T-helper 2 cell (primary cell): ENCODE measurements at places on chromosomes 1 and 21.

GRCh38 chr21:39006571-39007311 lies 176.5 kb downstream of the PSMG1 start:
- DNase-seq: no peak

GRCh38 chr1:10936998-10937901 lies 75.2 kb upstream of the TARDBP start:
- no peak for DNase-seq

DNA sequence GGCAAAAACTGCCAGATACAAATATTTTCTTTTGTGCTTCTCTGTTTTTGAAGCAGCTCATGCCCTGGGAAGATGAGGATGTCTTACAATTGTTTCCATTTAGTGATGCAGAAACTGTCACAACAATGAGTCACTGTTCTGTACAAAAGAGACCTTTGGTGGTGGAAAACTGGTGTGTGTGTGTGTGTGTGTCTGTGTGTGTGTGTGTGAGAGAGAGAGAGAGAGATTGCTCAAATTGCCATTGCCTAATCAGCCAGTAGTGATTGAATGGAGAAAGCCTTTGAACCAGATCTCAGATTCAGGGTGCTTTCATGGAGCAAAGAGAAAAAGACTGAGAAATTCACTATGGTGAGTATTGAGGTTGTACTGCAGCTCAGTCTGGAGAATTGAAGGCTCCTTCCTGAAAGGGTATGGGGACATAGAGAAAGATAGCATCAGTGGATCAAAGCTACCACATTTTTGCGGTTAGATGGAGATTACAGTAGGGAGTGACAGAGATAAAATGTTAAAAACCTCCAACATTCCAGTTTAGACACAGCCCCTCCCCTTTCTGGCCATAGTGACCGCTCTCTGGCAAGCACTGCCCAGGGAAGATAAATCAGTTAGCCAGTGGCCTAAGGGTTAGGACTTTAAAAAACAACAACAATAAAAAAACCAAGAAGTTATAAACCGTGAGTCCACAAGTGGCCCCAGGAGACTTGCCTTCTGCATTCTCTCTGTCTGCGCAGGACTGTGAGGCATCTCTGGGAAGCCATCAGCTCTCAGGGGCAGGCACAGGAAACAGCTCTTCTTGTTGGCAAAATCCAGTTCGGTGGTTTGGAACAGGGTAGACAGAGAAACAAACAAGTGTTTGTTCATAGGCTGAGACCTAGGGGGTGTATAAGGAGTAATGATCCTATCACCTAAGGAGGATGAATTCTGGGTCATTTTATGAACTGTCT lies 406.5 kb downstream of the DUSP10 start:
- DNase-seq: no peak

DNA sequence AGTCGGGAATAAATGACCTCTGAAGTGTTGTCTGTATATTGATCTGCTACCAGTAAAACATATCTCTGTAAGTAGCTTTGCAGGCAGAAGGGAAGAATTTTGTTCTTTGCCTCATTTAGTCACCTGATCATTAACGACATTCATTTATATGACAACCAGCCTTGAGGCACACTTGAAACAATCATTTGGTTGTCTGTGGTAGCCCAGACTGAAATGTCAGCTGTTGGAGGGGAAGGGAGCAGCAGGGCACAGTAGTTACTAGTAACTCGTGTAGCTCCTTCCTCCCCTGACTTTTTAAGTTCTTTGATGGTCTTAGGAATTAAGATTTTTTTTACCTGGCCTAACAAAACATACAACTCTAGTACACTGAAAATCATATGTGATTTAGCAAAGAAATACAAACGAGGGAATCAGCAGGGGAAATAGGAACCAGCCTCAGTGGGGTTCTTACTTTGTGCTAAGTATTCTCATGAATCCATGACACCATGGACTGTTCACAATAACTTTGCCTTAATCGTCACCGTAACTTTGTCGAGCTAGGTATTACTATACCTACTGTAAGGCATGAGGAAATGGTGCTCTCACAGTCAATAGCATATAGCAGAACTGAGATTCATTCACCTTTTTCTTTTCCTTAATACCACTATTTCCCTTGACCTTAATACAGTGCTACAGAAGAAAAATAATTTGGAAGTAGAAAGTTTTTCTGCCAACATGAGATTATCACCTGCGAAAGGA lies 6.4 kb downstream of the IL12RB2 start:
- DNase-seq: no peak

- DNase-seq: no peak
These were observed 184.4 kb downstream of the USH2A start for GRCh38 chr1:216238844-216239243.

GRCh38 chr1:221166559-221167318 lies 287.5 kb downstream of the HLX start:
- DNase-seq: peak; percentile 39

GRCh38 chr1:91827087-91827458 lies 58.9 kb downstream of the TGFBR3 start:
- DNase-seq: no peak

DNA sequence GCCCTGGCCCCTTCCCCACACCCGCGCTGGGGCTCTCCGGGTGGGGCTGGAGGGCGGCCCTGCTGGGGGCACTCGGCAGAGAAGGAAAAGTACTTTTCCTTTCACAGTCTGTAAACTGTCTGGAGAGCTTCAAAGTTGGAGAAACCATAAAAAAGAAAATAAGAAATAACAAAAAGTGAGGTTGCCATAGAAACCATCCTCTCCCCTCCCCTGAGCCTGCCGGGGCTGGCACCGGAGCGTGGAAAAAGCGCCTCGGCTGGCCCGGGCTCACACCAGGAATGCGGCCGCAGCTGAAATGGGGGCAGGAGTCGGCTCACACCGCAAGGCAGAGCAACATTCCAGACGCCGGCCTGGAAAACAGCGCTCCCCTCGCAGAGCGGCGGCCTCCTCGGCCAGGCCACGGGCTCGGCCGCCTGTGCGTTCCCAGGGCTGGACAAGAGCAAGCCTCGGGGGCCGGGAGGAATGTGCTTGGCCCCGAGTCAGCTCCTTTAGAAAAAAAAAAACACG lies 69.2 kb downstream of the MORN1 start:
- DNase-seq: no peak

DNA sequence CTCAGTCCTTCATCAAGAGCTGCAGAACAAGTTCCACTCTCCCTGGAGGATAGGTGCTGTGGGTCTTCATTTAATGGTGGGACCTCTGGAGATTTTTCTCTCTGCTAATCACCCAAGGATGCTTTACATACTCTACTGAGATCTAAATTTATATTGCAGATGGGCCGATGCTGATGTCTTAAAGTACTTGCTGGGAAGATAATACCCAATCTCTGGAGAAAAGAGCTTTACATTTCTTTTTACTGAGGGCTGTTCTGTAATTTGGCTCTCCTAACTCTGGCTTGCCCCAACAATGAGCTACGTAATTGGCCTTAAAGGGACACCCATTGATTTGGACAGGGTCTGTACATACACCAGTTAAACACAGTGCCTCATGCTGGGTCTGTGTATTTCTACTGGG lies 86.9 kb downstream of the ST6GALNAC3 start:
- no peak for DNase-seq

GRCh38 chr1:208027861-208028260 lies 116.9 kb upstream of the CD34 start:
- DNase-seq: no peak

DNA sequence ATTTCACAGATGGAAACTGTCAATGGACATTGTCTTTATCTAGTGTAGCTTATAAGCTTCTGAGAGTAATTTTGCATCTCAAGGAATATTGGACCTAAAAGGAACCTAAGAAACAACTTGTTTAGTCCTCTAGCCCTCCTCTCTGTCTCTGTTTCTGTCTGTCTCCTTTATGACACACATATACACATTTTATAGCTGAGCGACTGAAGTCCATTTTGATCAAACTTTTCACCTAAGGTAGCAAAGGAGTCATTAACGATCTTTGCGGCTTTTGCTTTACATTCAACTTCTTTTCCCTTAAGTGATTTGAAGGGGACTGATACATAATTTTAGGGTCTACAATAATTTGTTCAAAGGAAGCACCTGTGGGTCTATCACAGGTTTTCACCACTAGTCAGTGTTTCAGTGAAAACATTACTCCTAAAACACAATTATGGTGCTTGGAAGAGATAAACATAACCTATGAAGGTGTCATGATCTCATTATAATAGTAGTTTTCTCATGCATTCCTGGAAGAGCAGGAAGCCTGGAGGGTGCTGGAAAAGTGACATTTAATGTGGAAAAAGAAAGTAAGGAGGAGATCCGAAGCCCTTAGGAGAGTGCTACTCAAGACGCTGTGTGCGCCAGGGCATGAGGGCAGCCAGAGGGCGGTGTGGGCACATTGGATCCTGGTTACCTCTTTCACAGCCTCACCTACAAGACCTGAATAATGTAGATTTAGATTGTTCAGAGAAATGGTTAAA lies 248.6 kb downstream of the DNM3 start:
- peak; percentile 26 for DNase-seq

DNA sequence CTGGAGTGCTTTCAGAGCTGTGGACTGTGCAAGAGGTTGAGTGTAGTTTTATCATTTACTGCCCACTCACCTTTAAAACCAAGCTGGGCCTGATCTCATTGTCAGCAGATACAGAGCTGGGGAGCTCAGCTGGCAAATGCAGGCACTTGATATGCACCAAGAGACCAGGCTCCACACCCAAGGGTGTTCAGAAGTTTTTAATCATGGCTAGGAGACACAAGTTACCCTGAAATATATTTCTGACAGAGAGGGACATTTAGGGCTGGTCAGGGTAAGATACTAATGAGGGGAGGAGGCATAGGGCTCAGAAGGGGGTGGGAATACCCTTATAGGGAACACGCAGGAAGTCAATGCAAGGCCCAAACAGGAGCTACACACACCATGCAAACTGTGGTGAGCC lies 153.7 kb downstream of the ELAVL4 start:
- no peak for DNase-seq

GRCh38 chr1:248009681-248010080 lies 3.8 kb upstream of the OR2L5 start:
- DNase-seq: no peak

- no peak for DNase-seq
These were observed 38.3 kb upstream of the MAP10 start for GRCh38 chr1:232766904-232767303.

DNA sequence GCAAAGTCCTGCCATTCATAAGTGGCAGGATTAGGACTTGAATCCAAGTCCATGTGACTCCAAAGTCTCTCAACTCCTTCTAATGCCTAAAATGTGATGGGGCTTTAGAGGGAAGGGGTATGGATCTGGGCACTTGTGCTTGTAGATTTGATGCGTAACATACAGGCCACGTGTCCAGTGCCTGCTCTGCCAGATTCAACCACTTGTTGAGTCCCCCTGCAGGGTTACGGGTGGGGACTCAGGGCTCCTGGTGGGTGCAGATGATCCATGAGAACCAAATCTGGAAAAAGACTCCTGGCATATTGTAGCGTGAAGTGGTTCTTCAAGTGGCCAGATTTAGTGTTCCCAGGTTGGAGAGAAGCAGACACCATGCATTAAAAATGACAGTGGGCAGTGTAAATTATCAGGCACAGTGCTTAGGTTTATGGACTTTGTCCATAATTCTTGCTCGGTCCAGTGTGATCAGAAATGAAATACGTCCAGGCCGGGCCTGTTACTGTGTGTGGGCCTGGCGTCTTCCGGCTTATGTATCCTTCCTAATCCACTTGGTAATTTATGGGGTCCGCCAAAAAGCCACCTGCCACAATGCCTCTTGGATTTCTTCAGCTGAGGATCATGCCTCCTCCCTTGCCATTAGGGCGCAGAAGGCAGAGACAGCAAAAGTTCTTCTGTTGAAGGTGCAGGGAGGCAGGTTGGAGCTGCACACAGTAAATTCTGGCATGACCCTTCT lies 51.2 kb upstream of the LRP8 start:
- DNase-seq: no peak

GRCh38 chr1:230215031-230215430 lies 148.0 kb downstream of the GALNT2 start:
- DNase-seq: no peak

- no peak for DNase-seq
These were observed 568.8 kb downstream of the LMO4 start for GRCh38 chr1:87897481-87897880.

GRCh38 chr1:24322470-24323177 lies 3.5 kb downstream of the GRHL3 start:
- no peak for DNase-seq

DNA sequence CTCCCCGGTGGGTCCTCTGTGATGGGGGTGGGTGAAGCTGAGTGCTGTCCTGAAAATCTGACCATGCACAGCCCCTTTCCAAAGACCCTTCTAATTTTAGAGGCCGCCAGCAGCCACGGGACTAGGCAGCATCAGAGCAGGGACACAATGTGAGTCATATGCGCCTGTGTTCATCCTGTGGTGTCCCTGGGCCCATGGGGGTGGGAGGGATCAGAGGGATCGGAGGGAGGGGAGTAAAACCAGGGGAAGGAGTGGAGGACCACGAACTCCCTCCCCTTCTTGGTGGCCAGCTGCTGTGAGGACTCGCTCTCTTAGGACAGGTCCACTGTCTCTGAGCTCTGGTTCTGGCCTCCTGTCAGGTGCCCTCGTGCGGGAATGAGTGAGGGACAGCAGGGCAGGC lies 61.5 kb downstream of the ADARB1 start:
- no peak for DNase-seq

DNA sequence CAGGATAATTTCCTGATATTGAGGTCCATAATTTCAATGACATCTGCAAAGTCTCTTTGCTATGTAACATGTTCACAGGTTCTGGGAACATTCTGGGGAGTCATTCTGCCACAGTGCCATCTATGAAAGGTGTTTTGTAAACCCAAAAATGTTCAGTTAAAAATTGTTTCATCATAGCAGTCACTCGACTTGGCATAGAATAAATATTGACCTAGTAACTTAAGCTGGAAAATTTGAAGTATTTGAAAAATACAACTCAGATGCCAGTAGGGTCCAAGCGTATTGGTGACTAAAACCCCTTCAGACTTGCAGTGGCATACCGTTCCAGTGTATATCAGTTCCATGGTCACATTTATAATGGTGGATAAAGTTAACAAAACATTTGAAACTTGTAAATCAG lies 6.8 kb downstream of the DESI2 start:
- DNase-seq: no peak

GRCh38 chr1:180611016-180611930 lies 20.5 kb upstream of the XPR1 start:
- DNase-seq: no peak

DNA sequence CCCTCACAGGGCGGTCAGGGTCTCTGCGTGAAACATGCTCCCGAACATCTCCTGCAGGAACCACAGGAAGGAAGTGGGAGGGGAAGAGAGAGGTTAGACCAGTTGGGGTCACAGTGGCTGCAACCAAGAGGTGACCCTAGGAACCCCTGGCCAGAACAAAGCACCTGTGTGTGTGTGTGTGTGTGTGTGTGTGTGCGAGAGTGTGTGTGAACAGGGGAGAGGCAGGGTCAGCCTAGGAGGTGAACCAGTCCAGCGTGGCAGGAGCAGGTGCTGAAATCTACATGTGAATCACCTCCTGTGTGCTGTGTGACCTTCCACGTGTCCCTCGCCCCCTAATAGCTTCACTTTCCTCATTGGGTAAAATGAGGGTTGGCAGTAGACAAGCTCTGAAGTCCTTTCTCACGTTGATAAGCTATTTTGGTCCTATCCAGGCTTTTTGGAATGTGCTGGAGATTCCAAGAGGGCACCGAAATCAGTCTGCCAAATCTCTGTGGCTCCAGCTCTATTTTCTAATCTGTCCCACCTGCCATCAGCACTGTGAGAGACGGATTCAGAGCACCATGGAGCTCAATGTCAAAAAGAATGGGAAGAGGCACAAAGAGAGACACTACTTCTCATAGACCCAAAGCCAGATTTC lies 27.8 kb downstream of the SLC26A9 start:
- no peak for DNase-seq
